ENCODE measurements at places on chromosomes 4 and X.
A peak's percentile ranks its signal among the peaks of the same experiment; 100 is the strongest.

GRCh38 chrX:50188859-50189600 is 11.8 kb downstream of the AKAP4 start:
- DNase-seq, result no peak

GRCh38 chr4:146261041-146261440 is 46.7 kb downstream of the REELD1 start:
- DNase-seq, result no peak

GRCh38 chr4:39750216-39750615 is 52.3 kb downstream of the UBE2K start:
- no peak for DNase-seq

- no peak for DNase-seq
These were observed 2162.1 kb upstream of the TENM3 start for GRCh38 chr4:180081072-180081471.

GRCh38 chr4:20101831-20102230 is 149.9 kb upstream of the SLIT2 start:
- no peak for DNase-seq

- no peak for DNase-seq
These were observed 112.9 kb upstream of the AGA start for GRCh38 chr4:177555007-177555574.

GRCh38 chr4:181161669-181162068 is 1081.5 kb upstream of the TENM3 start:
- no peak for DNase-seq

DNA sequence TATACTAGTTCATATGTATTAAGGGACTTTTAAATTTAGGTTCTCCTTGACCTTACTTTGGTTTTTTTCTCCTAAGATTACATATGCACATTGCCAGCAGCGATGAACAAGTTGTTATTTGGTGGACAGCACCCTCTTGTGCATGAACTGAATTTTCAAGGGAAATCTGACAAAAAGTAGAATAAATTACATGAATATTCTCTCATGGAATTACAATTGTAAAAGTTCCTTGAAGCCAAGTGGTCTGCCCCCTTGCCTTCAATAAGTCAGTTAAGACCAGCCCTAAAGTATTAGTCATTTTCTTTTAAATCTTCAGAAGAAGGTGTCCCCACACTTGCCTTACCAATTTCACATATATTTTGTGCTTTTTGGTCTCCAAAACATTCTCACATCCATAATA is 30.7 kb upstream of the SMARCA5 start:
- no peak for DNase-seq

GRCh38 chr4:7254736-7255487 is 62.6 kb downstream of the SORCS2 start:
- DNase-seq, result no peak

DNA sequence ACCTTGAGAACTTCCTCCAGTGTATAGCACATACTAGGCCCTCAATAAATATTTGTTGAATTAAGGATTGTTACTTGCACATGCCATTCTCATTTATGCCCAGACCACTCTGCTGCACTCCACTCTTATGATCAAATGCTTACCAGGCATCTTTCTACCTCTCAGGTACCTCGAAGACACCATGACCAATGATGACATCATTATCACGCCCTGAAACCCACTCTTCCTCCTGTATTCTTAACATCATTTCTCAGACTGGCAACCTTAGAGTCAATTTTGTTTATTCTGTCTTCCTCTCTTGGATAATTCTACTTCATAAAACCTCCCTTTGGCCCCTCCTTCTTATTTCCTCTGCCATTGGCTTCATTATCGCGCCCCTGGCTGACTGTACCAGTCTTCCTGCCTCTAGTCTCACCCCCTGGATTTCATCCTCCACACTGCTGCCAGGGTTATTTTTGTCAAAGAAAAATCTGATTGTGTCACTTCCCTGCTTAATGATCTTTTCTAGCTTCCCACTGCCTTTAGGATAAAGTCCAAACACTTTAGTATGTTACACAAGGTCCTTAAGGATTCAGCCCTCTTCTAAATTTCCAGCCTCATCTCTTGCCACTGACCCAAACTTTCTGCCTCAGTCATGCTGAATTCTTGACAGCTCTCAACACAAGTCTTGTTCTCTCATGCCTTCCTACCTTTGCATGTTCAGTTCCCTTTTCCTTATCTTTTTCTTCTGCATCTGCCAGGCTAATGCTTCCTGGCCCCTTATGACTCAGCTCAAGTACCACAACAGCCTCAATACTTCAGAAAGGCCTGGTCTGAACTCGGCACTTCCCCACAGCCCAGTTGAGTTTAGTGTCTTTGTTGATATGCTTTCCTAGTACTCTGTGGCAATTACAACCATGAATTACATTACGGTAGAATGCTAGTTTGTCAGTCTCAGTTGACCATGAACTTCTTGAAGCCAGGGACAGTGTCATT is 45.8 kb downstream of the HDAC8 start:
- no peak for DNase-seq

DNA sequence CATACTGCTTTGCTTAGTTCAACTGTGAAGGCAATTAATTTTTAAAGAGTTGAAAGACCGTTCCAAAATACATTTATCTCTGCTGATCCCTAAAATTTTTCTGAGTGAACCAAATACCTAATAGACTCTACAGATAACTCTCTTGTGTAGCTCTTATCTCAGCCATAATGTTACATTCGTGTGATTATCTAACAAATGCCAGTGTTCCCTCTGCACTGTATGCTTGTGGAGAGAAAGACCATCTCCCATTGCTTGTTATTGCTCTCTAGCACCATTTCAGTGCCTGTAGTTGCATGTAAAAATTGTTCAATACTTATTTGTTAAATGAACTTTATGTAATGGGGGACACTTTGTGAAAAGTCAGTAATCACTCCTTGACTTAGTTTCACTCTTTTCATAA is 81.3 kb upstream of the ATOH1 start:
- no peak for DNase-seq

GRCh38 chr4:114601304-114602052 is 2.9 kb downstream of the UGT8 start:
- DNase-seq, result no peak

DNA sequence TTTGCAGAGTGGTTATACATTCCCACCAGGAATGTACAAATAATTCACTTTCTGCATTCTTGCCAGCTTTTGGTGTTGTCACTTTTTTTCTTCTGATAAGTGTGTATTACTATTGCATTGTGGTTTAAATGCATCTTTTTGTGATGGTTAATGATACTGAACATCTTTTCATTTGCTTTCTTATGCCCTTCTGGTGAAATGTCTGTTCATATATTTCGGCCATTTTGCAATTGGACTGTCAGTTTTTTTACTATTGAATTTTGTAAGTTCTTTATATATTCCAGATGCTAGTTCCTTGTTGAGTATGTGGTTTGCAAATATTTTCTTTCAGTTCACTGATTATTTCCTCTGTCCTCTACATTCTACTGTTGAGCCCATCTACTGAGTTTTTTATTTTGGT is 19.4 kb upstream of the BMP2K start:
- no peak for DNase-seq

GRCh38 chr4:186449954-186450353 is 105.4 kb downstream of the MTNR1A start:
- no peak for DNase-seq

DNA sequence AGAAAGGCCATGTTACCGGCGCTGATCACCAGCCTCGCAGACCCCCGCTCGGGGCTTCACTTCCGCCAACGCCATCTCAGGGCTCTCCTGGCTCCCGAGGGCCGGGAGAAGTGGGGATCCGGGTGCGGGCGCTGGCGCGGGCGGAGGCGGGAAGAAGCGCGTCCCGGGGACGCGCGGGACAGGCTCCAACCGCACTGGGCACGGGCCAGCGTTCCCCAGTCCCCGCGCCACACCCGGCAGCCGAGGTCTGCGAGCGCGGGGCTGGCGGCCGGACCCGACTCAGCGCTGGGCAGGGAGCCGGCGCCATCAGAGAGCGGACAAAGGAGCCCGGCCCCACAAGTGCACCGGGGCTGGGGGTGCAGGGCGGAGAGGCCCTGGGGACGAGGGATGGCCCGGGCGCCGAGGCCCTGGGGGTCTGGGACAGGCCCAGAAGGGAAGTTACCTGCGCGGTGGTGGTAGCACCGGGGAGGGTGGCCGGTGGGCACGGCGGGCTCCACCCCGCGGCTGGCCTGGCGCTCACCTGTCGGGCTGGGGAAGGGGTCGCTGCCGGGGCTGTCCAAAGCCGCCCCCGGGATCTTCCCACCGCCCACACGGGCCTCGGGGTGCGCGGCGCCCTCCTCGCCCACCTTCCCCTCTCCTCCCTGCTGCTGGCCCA is 449 bp downstream of the CTPS2 start:
- peak; percentile 7 for DNase-seq

DNA sequence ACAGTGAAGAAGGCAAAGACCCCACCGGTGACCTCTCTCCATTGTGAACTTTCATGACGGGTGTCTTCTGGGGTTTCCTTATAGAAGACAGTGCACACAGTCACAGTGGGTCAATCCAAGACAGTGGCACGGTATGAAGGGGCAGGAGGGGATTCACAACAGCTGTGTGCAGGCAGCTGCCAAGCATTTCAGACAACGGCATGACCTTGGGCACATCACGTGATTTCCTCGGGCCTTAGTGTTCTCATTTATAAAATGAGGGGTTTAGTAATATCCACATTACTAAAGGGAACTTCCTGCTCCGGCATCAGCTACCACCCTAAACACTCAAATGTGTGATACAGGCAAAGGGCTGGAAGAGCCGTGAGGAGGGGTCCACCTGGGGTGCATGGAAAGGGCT is 42.9 kb downstream of the RBM47 start:
- no peak for DNase-seq

GRCh38 chrX:15438332-15438731 is 54.1 kb upstream of the VEGFD start:
- no peak for DNase-seq

DNA sequence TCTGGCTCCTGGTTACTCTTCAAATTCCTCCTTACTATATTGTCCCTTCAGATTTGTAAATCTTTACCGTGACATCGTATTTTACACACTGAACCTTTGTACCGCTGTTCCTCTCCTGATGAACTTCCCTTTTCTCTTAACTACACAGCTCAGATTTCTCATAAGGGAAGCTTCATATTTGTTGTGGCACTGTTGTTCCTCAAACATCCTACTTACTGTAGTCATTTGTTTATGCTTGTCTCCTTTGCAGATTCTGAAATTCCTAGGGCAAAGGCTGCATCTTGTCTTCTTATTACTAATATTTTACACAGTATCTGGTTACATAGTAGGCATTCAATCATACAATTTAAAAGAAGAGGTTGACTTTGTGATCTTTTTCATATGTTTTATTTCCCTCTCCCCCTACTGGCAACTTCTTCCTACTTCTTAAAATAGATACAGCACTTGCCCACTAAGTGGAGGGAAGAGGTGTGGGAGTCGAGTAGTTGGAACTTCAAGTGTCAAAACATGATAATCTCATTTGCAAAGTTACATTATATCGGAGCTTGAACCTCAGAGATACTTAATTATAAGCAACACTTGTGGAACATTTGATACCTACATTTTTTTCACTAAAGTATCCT is 50.0 kb downstream of the TET2 start:
- no peak for DNase-seq
